ENCODE measurements at places on chromosomes 6 and 20.

- DNase-seq, result no peak
Observed at GRCh38 chr6:125766641-125767040, 17.2 kb downstream of the HEY2 start.

GRCh38 chr6:32317541-32317940, 54.2 kb downstream of the TSBP1 start:
- DNase-seq, result no peak

- DNase-seq, result peak; percentile 63
Observed at GRCh38 chr20:45415822-45416637, at the start of gene PIGT. PIGT (plus strand) TSS chr20:45416141; CDS start chr20:45416157, 16 bp downstream.

DNA sequence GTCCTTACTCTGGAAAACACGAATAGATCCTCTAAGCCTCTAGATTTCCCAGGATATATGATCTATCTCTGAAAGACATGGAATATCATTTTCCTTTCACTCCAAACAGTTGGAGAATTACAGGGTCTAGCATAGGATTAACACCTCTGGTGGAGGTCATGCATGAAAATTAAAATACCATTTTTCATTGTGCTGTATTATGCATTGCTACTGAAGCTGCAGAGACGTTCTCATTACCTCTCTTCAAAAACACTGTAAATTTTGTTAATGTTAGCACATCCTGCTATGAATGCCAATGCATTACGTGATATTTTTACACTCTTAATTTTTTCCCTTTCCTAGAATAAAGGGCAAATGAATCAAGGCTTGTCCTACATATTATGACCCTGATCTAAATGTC, 558.6 kb downstream of the TBC1D32 start:
- no peak for DNase-seq

- DNase-seq, result no peak
Observed at GRCh38 chr6:39296745-39297640, 17.2 kb downstream of the KCNK17 start.

DNA sequence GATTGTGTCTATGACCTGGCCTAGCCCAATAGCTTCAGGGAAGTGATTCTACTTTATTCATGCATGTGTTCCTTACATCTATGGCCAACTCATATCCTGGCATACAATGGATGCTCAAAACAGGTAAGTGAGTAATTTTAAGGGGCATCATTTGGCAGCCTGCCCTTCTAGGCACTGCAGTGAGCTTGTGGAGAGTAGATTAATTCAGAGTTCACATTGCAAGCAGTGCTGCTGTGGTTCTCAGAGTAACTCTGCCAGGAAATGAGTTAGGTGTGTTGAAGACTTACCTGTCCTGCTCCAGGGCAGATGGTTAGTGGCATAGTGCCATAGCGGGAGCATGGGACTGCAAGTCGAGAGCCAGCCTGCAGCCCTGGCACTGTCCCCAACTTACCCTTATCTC, 158.0 kb downstream of the SCP2D1 start:
- no peak for DNase-seq

DNA sequence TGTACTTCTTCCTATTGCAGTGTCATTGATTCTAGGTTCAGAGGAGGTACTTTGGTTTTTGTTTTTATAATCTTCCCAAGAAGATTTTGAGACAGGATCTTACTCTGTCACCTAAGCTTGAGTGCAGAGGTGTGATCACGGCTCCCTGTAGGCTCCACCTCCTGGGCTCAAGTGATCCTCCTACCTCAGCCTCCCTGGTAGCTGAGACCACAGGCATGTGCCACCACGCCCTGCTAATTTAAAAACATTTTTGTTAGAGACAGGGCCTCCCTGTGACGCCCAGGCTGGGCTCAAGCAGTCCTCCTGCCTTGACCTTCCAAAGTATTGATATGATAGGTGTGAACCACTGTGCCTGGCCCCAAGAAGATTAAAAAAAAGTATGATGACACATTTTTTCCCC, 3.4 kb upstream of the SLC17A5 start:
- no peak for DNase-seq

GRCh38 chr6:115908906-115909559, 151.7 kb downstream of the FRK start:
- no peak for DNase-seq

DNA sequence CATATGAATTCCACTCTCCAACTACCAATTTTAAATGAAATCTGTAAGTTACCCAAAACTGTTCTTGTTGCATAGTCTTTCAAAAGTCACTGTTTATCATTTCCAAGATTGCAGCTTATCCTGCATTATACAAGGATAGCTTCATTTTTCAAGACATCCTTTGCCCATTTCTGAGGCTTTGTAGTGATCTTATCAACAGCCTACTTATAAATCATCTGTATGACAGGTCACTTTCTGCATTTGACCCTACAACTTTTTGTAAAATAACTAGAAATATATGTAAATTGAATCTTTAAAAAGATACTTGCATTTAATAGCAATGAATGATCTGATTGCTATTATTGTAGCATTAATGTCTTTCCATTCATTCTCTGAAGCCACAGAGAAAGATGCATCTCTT, 521.1 kb downstream of the UTRN start:
- DNase-seq, result no peak

DNA sequence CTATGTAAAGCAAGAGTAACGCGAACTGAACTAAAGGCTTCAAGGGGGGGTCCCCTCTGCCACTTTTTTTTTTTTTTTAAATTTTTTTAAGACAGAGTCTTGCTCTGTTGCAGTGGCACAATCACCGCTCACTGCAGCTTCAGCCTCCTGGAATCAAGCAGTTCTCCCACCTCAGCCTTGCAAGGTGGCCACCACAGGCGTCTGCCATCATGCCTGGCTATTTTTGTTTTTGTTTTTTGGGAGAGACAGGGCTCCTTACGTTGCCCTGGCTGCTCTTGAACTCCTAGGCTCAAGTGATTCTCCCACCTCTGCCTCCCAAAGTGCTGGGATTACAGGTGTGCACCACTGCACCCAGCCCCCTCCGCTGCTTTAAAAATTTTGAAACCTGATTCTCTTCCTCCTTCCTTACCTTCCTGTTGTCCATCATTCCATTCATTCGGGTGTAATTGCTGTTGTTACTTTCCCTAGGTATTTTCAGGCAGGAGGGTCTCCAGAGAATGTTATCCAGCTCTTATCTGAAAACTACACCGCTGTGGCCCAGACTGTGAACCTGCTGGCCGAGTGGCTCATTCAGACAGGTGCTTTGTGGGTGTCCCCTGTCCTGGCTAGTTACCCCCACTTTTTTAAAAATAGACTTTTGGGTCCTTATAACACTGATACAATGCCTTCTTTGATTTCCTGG, 5.4 kb downstream of the NELFCD start:
- no peak for DNase-seq

GRCh38 chr20:49460916-49461315, 21.6 kb downstream of the KCNB1 start:
- no peak for DNase-seq

GRCh38 chr6:41941280-41942066, at the start of gene CCND3:
CCND3 (minus strand) TSS chr6:41941808; CDS start chr6:41941649, 159 bp downstream.
- peak; percentile 76 for DNase-seq

GRCh38 chr6:148250975-148251685, 91.5 kb upstream of the SASH1 start:
- DNase-seq, result no peak

- DNase-seq, result no peak
Observed at GRCh38 chr6:31586599-31587281, 663 bp downstream of the LST1 start.

GRCh38 chr20:25310268-25310920, 62.5 kb downstream of the PYGB start:
- DNase-seq, result peak; percentile 13

DNA sequence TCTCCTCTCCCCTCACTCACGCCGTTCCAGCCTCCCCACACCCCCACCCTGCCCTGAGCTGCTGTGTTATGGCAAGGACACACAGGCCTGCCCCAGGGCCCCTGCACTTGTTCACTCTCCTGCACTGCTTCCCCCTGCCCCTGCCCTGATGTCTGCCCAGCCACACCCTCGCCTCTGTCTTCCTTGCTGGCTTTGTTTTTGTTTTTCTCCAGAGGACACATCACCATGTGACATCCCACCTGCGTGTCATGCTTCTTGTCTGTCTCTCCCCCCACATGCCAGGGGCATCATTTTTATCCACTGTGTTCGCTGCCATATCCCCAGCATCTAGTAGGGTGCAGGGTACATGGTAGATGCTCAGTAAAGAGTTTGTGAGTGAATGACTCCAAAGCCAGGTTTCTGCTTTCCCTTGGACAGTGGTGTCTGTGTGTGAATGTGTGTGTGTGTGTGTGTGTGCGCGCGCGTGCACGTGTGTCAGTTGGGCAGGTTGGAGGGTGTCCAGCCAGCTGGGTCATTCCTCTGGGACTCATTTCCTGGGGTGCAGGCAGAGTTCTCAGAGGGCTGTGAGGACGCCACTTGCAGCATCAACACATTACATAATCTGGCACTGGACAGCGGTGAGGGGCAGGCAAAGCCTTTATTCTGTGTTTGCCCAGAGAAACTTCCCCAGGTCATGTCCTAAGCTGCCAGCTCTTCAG, 60.6 kb downstream of the STK35 start:
- DNase-seq, result no peak

GRCh38 chr6:18632670-18633410, 245.7 kb downstream of the RNF144B start:
- no peak for DNase-seq

DNA sequence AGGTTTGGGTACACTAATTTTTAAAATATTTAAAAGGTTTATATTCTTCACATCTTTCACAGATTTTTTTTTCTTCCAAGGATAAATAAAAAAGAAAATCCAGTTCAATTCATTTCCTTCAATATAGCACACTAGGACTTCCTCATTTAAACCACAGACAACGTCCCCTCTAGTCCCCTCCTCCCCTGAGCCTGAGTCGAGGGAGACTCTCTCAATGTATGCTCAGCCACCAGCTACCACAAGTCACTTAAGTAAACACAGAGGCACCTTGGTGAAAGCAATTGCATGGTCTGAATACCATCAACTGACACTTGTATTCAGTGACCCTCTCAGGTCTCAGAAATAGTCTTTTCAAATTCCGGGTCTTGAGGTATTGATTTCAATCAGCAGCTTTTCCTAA, 88.6 kb downstream of the SIM1 start:
- DNase-seq, result no peak

GRCh38 chr20:8129211-8129976, 2.7 kb upstream of the PLCB1 start:
- DNase-seq, result no peak

- DNase-seq, result no peak
Observed at GRCh38 chr6:95693108-95693507, 115.8 kb downstream of the MANEA start.

- DNase-seq, result no peak
Observed at GRCh38 chr6:165987483-165988301, 180.0 kb downstream of the TBXT start.

GRCh38 chr6:5536644-5537043, 275.3 kb downstream of the FARS2 start:
- no peak for DNase-seq

DNA sequence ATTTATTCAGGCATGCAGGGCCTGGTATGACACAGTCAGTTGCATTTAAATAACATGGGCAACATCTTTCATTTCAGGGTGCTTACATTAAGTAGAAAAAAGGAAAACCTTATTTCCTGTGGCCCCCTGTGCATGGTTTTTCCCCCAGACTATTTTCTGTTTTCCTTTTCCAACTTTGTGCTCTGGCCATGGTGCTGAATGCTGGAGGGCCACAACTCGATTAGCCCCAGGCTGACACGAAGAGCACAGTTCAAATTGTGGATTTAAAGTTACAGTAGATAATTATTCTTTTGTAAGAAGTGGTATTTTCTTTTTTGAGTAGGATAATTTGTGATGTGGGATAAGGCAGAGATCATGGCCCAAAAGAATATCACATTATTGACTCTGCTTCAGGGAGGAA, 332.0 kb downstream of the HAO1 start:
- no peak for DNase-seq

- no peak for DNase-seq
Observed at GRCh38 chr6:137549106-137549505, 54.9 kb upstream of the OLIG3 start.

DNA sequence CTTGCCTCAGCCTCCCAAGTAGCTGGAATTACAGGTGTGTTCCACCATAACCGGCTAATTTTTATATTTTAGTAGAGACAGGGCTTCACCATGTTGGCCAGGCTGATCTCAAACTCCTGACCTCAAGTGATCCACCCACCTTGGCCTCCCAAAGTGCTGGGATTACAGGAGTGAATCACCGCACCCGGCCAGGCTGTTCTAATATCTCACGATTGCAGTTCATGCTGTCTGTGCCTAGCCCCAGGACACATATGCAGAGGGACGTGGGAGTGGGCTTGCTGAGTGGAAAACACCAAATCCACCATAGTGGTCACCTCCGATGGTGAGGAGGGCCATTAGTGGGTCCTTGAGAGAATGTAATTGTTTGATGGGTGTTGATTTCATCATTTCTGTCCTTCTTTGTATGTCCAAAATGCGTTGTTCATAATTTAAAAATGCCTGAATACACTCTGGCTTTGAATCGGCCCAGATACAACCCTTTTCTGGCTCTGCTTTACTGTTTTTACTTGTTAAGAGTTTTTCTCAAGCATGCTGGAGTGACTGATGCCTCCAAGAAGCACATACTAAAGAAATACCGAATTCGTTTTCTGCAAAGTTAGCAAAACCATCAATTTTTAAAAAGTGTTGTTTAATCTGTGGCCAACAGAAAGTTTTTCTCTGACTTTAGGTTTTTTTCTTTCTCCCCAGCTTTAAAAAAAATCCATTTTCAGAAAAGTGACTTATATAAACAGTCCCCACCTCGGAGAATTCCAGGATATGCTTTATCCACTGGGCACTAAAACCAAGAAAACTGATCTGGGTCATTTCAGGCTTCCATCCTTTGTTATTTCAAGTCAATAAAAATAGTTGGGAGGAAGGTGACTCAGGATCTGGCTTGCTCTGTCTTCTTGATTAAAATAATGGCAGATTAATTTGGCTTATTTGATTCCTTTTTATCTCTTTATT, 18.8 kb upstream of the RALGAPA2 start:
- DNase-seq, result no peak

DNA sequence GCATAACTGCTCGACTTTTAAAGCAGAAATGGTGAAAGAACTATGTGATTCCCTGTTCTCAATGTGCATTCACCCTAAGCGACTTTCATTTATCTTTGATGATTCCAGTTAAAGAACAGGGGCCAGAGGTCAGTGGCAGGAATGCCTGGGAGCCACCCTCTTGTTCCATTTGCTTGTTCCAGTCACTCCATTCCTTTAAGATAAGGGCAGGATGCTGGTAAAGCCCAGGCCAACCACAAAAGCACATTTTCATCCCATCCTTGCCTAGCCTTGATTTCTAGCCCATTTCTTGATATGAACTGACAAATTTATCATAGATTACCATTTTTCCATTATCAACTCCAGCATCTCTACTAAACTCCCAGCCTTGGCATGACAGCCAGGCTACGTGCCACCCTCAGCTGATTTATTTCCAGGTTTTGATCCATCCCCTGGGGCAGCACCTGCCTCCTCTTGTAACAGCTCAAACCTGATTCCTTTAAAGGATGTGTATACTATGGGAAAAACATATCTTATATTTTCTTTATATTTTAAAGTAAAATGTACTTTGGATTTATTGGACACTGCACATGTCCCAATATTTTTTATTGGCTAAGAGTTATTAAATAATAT, 19.2 kb downstream of the HMGN3 start:
- no peak for DNase-seq

GRCh38 chr6:10237298-10238038, 177.4 kb downstream of the TFAP2A start:
- DNase-seq, result no peak

GRCh38 chr20:23086931-23087411, 847 bp upstream of the CD93 start:
- DNase-seq, result no peak
